ENCODE measurements at places on chromosomes 4 and X.

GRCh38 chr4:31160146-31160545 lies 440.0 kb downstream of the PCDH7 start:
- DNase-seq = no peak

DNA sequence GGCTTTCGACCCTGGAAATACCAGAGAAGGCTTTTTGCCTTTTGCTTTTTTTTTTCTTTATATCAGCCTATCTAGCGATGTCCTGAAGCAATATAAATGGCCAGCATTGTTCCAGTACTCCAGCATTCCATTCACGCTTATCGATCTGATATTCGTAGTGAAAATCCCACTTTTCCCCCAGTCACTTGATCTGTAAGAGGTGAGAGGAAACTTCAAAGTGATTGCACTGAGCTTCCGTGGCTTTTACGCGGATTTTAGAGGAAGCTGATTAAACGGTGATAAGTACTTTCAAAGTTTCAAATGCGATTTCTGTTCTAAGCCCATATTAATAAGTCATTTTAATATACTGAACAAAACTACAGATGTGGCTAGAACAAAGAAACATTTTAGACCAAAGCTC lies 725.5 kb downstream of the TRIML1 start:
- DNase-seq = no peak

DNA sequence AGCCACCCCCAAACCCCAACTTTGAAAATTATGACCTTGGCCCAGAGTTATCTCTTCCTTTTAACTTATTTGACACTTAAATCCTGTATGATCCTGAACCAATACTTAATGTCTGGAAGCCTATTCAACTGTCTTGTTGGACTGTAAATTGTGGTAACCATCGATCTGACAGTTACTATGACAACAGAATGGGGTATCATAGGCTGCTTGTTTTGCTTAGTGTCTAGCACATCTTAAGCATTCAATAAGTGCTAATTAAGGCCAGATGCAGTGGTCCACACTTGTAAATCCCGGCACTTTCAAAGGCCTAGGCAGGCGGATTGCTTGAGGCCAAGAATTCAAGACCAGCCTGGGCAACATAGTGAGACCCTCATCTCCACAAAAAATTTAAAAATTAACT lies 175.0 kb downstream of the APBB2 start:
- DNase-seq = no peak

- DNase-seq = no peak
Observed at GRCh38 chr4:24244663-24245490, 339.5 kb downstream of the DHX15 start.

GRCh38 chr4:1209821-1210220 lies 37.4 kb upstream of the SPON2 start:
- DNase-seq = no peak

GRCh38 chrX:112630187-112630586 lies 49.6 kb downstream of the LHFPL1 start:
- no peak for DNase-seq

GRCh38 chr4:185656467-185656931 lies 121.2 kb upstream of the PDLIM3 start:
- peak; percentile 55 for DNase-seq

- no peak for DNase-seq
Observed at GRCh38 chrX:721354-721753, 90.8 kb downstream of the SHOX start.

DNA sequence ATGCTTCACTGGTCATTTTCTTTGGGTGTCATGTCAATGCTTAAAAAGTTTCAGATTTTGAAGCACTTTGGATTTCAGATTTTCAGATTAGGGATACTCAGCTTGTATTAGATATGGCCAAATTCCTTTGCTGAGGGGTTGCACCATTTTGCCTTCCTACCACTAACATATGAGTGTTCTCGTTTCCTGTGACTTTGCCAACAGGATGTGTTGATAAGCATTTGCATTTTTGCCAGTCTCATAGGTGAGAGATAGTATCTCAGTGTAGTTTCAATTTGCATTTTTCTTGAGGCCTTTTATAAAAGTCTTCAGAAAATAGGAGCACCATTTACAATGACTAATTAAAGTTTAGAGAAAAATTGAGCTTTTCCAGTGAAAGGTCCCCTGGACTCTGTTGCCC lies 71.6 kb upstream of the CLCN4 start:
- no peak for DNase-seq

DNA sequence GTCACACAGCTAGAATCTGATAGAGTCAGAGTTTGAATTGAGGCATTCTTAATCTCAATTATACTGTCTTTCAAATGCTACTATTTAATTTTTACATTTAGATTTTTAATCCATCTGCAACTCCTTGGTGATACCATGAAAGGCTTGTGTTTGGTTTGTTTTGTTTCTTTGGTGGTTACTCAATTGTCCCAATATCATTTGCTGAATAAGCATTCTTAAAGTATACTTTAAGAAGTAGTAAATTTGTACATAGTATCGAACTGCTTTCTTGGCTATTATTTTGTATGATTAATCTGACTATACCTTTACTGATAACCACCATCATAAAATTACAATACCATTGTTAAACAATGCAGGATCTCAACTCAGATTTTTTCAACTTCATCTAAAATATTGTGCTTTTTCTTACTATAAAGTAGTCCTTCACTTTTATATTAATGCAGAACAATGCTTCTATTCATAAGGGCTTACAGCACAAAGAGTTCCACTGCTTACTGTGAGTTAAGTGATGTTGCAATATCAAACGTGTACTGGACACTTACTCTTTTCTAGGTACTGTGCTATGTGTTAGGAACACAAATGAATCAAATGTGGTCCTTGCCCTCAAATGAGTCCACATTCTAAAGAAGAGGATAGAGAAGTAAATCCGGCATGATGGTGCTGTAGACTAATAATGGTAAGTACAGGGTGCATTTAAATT lies 111.2 kb upstream of the GRIA3 start:
- DNase-seq = no peak

DNA sequence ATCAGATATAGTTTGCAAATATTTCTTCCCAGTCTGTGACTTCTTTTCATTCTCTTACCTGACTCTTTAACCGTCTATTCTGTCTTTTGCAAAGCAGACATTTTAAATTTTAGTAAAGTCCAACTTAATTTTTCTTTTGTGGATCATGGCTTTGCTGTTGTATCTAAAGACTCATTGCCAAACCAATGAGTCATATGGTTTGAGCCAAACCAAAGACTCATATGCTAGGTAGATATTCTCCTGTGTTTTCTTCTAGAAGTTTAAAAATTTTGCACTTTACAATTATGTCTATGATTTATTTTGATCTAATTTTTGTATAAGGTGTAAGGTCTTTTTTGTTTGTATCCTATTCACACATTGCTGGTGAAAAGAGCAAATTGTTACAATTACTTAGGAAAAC lies 446.8 kb downstream of the ANKRD50 start:
- no peak for DNase-seq

DNA sequence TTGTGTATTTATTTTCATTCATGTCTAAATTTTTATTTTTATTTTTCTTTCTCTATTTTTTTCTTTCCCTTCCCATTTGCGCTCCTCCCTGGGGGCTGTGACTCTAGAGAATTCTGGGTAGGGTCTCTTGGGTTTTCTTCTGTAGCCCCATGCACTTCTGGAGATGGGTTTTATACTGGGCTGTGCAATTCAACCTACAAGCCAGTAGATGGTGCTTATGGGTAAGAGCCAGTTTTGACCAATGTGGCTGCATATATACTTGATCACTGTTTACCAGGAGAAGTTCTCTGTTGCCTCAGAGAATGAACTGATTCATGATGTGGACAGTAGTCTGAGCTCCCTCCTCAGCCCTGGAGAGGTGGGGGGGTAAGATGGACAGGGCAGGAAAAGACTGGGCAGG lies 614.6 kb downstream of the PCDH19 start:
- no peak for DNase-seq

GRCh38 chrX:28843817-28844216 lies 256.6 kb downstream of the IL1RAPL1 start:
- peak; percentile 26 for DNase-seq

GRCh38 chr4:70895405-70895804 lies 6.8 kb upstream of the MOB1B start:
- DNase-seq = no peak

DNA sequence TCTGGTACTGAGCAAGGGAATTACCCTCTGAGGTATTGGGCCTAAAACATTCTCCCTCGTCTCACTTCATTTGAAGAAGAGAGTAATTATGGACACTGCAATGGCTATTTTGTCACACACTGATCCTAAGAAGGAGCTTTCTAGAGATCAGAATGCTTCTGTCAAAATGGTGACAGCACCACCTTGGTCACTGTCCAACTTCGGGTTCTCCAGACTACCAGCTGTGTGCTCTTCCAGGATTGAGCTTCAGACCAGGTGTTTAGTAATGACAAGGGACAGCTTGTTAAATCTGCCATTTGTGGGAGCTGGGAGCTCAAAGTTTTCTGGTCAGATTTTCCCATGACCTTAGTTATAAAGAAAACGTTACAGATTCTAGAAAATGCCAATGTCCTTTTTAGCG lies 105.4 kb downstream of the POLA1 start:
- DNase-seq = no peak

- DNase-seq = no peak
Observed at GRCh38 chr4:26905172-26905571, 44.5 kb downstream of the STIM2 start.

GRCh38 chr4:5760936-5761480 lies 50.0 kb downstream of the EVC start:
- DNase-seq = peak; percentile 10

DNA sequence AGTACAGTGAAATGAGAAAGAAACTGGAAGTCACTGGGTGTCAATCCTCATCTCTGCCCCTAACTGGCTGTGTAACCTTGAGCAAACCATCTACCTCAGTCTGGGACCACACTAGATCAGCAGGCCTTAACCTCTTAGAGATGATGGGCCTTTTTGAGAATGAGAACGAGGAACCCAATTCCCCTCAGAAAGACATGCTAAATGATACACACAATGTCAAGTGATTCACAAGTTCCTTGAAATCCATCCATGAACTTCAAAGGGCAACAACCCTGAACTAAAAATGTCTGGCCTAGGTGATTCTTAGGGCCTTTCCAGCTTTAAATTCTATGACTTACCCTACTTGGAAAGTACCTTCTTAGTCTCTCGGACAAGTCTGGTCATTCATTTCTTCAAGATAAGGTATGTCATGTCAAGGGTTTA lies 47.4 kb downstream of the ACSL4 start:
- DNase-seq = no peak

GRCh38 chr4:152591876-152592275 lies 56.0 kb upstream of the FBXW7 start:
- DNase-seq = no peak

- DNase-seq = no peak
Observed at GRCh38 chr4:73674451-73674919, 54.2 kb upstream of the RASSF6 start.

GRCh38 chr4:1711571-1712215 lies 426 bp downstream of the SLBP start:
- DNase-seq = peak; percentile 48

- no peak for DNase-seq
Observed at GRCh38 chr4:152245680-152246079, 290.2 kb downstream of the FBXW7 start.

DNA sequence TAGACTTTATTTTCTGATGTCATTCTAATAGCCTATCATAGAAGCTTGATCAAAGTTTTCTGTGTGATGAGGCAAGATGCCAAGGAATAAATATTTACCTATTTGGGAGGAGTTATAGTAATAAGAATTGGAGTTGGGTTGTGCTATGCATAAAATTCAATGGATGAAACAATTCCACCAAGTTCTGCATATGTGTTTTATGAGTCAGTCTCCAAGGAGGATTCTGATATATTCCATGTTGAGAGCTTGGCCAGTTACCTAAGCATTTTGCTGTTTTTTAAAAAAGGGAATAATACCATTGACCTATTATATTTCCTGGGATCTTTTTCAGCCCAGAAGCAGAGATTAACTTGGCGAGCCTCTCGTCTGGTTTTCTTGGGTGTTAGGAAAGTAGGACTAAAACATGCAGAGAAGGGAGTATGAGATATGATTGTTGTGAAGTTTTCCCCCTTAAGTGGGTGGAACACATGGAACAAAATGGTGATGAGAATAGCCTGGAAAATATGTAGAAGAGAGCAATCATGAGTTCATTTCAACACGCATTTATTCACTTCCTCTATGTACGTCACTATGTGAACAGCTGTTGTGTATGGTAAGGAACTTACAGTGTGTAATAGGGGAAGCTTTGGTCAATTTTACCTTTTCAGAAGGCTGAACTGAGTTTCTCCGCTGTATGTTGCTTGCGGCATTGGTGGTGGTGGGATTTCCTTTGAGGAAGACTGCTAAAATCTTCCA lies 39.2 kb downstream of the POLA1 start:
- DNase-seq = no peak

- no peak for DNase-seq
Observed at GRCh38 chr4:3803946-3804345, 37.8 kb downstream of the ADRA2C start.

GRCh38 chrX:46811121-46811520 lies 25.7 kb upstream of the RP2 start:
- DNase-seq = no peak

DNA sequence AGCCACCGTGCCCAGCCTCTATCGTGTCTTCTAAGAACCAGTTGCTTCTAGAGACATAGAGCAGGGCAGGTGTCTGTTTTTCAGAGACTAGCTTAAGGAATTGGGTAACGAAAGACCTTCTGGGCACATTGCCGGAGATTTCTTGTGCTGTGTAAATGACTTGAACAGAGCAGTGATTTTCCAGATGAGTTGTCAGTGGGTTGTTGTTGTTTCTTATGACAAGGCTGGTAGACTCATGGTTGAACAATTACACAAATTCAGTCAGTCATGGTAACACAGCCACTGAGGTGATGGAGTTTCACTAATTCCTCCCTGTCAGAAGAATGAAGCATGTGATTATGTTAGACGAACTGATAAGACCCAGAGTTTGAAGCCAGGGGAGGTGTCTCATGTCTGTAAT lies 20.5 kb upstream of the DDX3X start:
- no peak for DNase-seq

DNA sequence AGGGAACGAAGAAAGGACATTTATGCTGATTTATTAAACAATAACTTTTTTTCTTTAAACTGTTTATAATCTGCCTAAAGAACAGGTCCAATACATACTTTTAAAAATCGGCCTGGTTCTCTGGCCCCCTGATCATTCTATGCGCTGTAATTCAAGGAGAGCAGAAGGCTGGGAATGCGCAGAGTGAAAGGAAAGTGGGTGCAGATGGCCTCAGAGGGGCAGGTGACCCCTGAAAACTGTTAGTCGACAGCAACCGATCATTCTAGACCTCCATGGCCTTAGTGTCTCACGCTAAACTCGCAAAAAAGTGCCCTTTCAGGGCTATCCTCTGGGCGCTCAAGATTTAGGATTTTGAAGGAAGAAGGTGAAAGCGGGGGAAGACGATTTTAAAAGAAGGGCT lies 2.2 kb downstream of the PDE5A start:
- DNase-seq = no peak

GRCh38 chr4:122619611-122620010 lies 1.3 kb downstream of the IL21 start:
- DNase-seq = no peak

- no peak for DNase-seq
Observed at GRCh38 chr4:96343836-96344235, 503.9 kb downstream of the PDHA2 start.

Measured in H9 (cell line).